ENCODE measurements at places on chromosomes 7 and 10.

DNA sequence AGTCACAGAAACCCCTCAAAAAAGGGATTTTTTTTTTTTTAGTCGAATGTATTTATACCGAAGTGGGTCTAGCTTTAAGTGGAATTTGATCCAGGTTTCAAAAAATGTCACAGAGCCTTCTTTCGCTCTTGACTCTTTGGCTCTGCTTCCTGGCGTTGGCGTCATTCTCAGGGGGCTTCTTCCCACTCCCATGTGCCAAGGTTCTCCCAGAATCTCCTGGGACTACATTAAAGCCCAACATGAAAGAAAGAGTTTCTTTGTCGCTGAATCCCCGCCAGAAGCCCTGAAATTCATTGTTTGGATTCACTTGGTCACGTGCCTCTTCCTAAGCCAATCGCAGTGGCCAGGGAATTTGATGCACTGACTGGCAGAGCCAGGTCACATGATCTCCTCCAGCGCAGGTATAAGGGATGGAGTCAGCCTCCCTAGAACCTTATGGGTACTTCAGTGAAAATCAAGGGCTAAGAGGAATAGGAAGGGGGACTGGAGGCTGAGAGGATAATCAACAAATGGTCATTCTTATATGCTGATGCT, 101.2 kb downstream of the RPS24 start:
- DNase-seq: no peak

DNA sequence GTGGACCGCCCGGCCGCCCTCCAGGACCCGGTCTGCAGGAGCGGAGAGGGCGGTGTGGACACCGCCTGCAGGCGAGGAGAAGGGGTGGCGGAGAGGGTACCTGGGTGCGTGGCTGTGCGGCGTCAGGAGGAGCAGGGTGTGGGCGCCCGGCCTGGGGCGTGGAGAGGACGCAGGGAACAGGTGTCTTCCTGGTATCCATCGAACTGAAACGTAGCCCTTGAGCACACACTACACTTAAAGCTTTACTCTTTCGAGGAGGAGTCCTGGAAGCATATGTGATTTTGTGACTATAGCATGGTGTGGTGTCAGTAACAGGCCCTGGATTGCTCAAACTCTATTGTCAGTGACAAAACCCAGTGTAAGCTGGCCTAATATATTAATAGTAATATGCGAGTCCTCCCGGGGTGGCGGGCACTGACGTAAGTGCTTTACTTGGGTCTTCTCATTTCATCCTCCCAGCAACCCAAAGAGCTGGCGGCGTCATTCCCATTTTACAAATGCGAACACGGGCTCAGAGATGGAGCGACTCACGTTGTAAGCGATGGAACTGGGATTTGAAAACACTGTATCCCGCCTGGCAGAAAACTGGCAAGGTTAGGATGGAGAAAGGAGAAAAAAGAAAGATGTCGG, 508 bp upstream of the TECPR1 start:
- DNase-seq: no peak

GRCh38 chr7:82957521-82957920, 205.2 kb downstream of the PCLO start:
- DNase-seq: no peak

DNA sequence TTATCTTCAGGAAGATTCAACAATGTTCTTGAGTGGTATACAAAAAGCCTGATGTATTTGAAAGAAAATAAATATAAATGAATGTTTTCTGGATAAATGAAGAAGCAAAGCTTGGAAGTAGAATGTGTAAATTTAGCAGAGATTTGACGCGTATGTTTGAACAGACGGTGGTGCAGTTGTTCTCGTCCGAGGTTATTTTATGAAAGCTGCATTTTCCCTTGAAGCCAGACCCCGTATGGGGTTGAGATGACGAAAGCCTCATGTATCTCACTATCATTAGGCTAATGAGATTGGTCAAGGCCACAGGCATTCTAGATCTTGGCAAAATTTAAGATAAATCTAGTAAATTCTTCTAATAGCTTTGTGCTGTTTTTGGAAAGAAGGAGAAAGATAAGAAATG, 195.2 kb downstream of the NXPH1 start:
- no peak for DNase-seq

DNA sequence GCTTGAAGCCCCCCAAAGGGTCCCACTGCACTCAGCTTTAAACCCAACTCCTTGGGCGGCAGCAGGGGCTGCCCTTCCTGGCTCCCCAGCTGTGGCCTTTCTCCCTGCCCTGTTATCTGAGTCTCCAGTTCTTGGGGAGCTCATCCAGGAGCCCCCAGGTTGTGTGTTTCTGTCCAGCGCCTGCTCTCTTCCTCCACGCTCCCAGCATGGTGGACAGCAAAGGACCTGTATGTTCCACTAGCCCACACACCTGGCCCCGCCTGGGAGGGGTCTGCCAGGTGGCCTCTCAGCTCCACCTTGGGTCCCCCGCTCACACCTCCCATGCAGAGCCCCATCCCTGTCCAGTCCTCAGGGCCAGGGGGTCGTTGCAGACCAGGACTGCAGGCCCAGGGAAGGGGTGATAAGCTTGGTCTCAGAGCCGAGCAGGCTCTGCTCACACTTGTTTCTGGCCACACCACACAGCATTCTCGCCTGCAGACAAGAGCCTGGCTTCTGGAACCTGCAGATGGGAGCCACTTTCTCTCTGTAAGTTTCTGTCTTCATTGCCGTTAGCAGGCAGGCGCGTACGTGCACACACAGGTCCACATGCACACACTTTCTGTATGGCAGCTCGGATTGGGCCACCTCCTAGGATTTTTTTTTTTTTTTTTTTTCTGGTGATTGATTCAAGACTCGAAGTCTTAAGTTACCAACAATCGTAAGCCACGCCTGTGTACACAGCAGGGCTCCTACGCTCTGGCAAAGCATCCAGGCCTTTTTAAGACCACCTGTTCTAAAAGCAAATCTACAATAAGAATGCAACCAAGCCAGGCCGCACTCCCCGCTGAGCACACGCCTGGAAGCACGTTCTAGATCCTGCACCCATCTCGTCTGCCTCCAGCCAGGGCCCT, 104.6 kb downstream of the CYTH3 start:
- DNase-seq: no peak

GRCh38 chr7:35818513-35818912, 17.7 kb downstream of the SEPTIN7 start:
- no peak for DNase-seq

- no peak for DNase-seq
Measured at GRCh38 chr10:23885853-23886252, 323.1 kb upstream of the KIAA1217 start.

GRCh38 chr10:74988054-74988775, 123.2 kb upstream of the SAMD8 start:
- no peak for DNase-seq

- DNase-seq: no peak
Measured at GRCh38 chr7:50181081-50181480, 88.0 kb upstream of the ZPBP start.

DNA sequence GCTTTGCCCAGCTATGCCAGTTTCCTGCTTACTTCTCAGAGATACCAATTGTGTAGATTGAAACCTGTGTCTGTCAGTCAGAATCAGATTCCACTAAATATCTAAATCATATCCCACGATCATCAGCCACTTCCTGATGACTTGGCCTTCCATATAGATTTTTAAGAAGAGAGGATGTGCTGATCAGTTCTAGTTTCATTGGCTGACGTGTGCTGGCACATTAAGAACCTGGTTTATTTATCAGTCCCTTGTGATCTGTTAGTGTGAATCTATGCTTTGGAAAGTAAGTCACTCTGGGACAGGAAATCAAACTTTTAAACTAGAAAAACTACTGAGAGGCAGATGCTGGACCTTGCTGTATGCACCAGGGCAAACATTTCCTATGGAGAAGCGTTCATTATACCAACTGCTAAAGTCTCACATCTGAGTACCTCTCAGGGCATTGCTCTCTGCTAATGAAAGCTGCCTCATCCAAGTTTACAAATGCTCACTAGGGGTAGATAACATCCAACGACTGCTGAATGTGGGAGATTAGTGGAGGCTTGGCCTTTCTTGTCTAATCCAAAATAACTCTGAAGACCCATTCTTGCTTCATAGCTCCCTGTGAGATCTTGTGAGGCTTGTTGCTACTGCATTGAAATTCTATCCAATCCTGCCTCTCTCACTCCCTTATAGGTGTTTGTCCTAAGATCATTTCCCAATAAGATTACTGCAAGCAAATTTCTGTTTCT, 109.1 kb downstream of the ARL4A start:
- no peak for DNase-seq

DNA sequence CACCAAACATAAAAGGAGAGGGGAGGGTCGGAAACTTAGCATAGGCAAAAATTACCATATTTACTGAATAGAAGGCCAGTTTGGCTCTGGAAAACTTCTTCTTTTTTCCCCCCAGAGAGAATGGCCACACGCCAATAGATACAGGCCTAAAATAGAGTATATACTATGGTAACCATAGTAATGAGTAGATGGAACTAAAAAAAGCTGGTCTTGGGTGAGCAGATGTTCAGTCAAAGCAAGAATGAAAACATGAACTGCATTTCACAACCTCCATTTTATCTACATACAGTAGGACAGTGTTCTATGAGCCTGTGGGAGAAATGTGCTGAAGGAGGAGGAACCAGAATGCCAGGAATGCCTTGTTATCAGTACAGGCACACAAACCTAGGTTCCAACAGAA, 141.7 kb upstream of the SEMA3A start:
- no peak for DNase-seq

- no peak for DNase-seq
Measured at GRCh38 chr7:8236780-8237407, 25.1 kb downstream of the ICA1 start.

DNA sequence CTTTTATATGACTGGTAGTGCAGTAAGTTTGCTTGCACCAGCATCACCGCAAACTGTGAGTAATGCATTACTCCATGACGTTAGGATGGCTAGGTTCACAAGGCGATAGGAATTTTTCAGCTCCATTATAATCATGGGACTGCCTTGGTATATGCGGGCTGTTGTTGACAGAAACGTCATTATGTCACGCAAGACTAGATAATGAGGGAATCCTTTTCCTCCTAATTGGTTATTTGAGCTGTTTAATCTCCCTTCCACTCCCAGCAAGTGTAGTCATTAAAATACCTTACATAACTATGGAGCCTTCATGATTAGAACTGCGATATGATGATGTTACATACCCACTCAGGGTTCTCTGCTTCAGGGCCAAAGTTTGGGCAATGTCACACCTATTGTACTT, 17.3 kb downstream of the KLLN start:
- no peak for DNase-seq

- no peak for DNase-seq
Measured at GRCh38 chr10:125722811-125723210, 3.3 kb downstream of the EDRF1 start.

DNA sequence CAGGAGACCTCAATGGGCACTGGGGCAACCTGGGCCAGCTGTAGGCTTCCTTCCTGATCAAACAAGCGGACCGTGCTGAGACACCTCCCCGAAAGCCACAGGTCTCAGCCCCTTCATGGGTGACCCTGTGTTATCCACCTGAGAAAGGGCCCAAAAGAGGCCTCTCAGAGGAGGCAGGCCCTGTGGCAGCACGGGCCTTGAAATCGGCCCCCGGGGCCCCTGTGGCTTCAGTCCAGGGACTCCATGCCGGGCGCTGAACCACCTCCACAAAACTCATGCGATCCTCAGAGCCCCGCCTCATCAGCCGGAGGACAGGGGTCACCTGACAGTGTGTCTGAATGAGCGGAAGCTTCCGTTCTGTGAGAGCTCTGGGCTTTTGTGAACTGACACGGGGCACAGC, 307.1 kb downstream of the PAXIP1 start:
- no peak for DNase-seq

- DNase-seq: no peak
Measured at GRCh38 chr7:38432080-38432479, 158.6 kb upstream of the TARP start.

DNA sequence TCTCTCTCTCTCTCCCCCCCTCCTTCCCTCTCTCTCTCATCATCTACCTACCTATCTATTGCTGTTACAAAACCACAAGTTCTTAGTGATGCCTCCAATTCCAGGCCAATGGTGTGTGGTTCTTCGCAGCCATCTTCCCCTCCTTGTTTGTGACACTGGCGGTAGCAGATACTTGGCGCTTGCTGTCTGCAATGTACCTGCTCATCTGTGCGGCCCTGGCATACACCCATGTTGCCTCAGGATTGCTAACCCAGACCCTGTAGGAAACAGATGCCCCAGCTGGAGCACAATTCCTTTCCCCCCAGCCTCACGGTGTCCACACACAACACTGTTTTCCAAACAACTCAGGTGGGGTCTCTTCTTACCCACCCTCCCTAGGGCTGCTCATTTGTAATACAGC, 13.6 kb upstream of the DPYSL4 start:
- no peak for DNase-seq

GRCh38 chr10:28410420-28411135, 107.7 kb upstream of the MPP7 start:
- no peak for DNase-seq

DNA sequence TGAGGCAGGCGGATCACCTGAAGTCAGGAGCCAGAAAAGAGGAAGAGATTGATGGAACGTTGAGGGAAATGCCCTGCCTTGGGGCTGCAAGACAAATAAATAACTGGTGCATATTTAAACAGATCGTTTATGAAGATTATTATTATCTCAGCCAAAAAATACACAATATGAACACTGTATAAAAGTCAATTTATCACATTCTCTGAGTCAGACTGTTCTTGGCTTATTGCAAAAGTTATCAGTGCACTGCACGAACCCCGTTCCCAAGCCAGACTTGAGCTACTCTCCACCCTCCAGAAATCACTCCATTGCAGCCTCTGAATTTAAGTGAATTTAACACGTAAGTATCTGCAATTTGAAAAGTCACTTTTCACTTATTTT, 1.6 kb downstream of the DNMBP start:
- DNase-seq: no peak

DNA sequence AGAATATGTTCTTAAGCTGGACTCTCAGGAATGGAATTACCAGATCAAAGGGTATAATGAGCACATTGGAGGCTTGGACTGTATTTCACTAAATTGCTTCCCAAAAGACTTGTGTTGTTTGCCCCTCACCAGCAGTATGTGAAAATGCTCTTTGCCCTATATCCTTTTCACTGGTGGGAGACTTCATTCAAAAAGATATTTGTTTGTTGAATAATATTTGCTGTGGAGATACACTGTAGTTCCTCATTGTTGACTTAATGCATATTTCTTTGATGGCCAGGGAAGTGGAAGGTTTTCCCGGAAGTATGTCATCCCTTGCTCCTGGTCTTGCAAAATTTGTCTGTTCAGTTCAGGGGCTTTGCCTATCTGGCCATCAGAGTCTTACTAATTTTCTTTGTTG, 19.4 kb downstream of the GSTO2 start:
- no peak for DNase-seq

DNA sequence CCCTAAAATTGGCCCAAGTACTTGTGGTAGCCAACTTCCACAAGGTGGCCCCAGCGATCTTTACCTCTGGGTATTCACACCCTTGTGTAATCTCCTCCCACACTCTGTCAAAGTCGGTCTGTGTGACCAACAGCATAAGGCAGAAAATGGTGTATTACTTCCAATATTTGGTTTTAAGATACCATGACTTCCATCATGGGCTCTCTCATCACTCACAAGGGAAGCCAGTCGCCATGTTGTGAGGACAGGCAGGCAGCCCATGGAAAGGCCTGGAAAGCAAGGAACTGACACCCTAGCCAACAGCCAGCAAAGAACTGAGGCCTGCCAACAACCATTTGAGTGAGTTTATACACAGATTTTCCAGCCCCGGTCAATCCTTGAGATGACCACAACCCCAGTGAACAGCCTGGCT, 91.0 kb upstream of the KMT2E start:
- peak; percentile 38 for DNase-seq
